ENCODE measurements at places on chromosomes 16 and 17. TPM values are rescaled to one million over a fixed set of nuclear protein-coding genes. Genes with fewer than 3 reads are reported as not detected.

The CD7 gene
- not detected for total RNA-seq

The TBC1D3C gene
- not detected for total RNA-seq

DNA sequence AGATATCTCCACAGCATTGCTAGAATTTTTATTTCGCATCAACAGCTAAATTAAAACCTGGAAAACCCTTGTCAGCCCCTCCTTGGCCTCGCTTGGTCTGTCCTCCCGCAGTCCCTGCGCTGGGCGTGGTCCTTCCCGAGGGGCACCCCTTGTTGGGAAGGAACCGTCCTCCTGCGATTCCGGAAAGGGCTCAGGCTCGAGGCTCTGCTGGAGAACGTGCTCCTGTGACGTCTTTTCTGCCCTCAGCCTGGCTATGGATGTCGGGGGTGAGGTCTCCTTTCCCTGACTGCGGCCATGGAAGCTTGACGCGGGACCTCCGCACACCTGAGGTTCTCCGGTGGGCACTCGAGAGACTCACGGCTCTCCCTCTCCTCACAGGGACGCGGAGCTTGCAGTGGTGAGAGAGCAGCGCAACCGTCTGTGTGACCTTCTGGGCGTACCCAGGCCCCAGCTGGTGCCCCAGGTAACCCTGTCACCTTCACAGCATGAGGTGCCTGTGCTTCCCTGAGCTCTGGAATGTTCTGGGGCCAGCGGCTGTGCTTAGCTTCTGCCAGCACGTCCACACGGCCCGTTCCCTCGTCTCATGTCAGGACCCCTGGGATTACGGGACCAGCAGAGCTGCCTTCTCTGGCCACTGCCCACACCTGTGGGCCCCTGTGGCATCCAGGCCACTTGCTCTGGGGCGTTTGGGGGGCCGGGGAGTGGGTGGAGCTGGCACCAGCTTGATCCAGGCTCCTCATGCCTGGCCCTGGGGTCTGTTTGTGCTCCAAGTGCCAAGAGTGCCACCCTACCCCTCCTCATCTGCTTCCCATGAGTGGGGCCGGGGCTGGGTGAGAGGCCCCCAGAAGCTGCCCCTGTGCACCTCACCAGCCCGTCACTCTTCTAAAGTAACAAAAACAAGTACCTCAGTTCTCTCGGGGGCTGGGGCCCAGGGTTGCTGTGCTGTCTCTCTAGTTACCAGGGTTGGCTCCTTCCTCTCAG lies 101.5 kb upstream of the ZNF750 start:
- DNase-seq: no peak

GRCh38 chr17:49100601-49101000 lies 32.0 kb upstream of the B4GALNT2 start:
- no peak for DNase-seq

GRCh38 chr16:2739625-2740430 lies 12.6 kb upstream of the SRRM2 start:
- no peak for DNase-seq

DNA sequence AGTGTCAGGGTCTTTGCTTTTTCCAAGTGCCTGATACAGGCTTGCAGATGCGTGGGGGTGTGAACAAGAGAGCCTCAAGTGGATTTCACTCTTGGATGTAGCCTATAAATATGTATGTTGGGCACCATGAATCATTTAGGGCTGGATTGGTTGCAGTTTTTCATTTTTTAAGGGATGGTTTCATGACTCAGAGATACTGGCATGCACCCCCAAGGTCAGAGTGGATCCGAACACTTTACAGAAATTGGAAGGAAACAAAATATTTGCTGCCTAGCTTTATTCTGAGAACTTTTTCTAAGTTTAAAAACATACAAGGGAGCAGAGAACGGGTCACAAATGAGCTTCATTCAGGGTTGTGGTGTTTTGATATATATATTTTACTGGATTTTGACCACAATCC lies 436.8 kb upstream of the ERCC4 start:
- no peak for DNase-seq

The GNG13 gene
- total RNA-seq: not detected

All from lung microvascular endothelial cell (primary cell).